Tibial artery (tissue), 4 donors: ENCODE measurements at places on chromosomes 1 and 21.

DNA sequence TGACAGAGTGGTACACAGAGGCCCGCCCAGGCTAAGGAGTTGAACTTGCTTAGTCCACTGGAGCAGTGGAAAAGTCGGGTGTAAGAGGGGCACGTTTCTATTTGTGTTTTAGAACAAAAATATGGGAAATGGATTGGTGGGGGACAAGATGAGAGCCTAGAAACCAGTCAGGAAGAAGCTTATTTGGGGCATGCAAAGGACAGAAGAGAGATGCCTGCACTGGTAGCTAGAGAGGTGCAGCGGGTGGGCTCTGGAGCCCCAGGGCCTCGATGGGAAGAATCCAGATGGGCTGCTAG lies 1.2 kb upstream of the LIN9 start:
- no peak for DNase-seq

GRCh38 chr1:163664671-163665335 lies 343.0 kb downstream of the NUF2 start:
- DNase-seq, result no peak

DNA sequence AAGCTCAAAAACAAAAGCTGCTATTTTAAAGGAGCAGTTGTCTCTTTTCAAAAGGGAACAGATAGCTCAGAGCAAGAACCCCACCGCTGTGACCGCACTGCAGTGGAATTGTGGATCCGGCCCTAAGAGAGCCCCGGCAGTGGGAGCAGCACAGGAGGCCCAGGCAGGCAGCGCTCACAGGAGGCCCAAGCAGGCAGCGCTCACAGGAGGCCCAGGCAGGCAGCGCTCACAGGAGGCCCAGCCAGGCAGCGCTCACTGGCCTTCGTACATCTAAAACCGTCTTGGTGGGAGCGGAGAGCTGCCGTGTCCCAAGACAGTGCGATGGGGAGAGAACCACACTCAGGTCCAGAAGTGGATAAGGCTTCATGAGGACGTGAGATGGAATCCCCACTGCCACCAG lies 4.0 kb downstream of the TFF3 start:
- DNase-seq, result no peak

GRCh38 chr1:162310337-162310736 lies 66.3 kb downstream of the SPATA46 start:
- no peak for DNase-seq

- no peak for DNase-seq
These were observed 3.9 kb upstream of the AIRE start for GRCh38 chr21:44281801-44282200.

- DNase-seq, result no peak
These were observed 69.2 kb upstream of the KIF26B start for GRCh38 chr1:245085508-245086095.

- peak; percentile 58 for DNase-seq
These were observed 16.4 kb downstream of the HYI start for GRCh38 chr1:43437031-43437973.

DNA sequence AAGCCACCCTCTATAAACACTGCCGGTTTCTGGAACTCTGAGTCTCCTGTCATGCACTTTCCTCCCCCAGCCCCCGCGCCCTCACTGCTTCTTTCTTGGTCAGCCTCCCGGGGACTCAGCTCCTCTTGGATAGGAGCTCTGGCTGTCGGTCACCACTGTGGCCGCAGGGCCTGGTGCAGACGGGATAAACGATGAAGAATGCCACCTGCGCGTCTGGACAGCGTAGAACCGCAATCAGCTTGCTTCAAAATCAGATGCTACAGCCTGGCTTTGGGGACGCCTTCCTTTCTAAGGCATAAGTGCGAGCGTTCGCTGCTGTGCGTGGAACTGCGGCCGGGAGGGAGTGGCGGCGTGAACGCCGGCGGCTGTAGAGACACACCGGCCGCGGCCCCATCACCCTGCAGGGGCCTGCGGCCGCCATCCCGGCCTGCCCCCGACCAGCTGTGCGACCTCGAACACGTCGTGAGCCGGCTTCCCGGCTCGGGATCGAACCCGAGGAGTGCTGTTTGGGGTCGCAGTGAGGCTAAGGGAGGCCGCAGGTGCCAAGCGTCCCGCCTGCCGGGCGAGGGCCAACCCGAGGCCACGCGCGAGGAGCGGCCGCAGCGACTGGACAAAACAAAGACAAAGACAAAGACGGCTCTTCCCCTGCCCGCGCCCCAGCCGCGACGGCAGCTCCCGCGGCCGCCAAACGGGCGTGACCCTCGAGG lies 688 bp downstream of the PTTG1IP start:
- DNase-seq, result peak; percentile 77

DNA sequence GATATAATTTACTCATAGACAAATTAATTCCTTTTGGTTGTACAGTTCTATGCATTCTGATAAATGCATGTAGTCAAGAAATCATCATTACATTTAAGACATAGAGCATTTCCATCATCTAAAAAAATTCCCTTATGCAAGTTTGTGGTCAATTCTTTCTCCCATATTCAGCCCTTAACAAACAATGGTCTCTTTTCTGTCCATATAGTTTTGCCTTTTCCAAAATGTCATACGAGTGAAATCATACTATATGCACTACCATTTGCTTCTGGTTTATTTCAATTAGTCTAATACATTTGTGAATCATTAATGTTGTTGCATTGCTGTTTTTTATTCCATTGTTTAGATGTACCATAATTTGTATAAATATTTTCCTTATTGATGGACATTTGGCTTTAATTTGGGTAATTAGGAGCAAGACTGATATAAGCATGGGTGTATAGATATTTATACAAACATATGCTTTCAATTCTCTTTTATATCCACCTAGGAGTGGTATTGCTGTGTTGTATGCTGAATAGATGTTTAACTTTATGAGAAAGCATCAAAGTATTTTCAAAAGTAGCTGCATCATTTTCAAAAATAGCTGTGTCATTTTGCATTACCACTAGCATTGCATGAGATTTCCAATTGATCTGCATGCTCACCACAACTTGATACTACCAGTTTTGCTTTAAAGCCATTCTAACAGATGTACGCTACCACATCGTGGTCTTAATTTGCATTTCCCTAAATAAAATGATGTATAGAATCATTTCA lies 397.0 kb upstream of the ADAMTS5 start:
- DNase-seq, result no peak

GRCh38 chr1:119784191-119784781 lies 15.6 kb upstream of the HMGCS2 start:
- DNase-seq, result peak; percentile 86

GRCh38 chr21:42492201-42492600 lies 3.8 kb downstream of the RSPH1 start:
- no peak for DNase-seq

DNA sequence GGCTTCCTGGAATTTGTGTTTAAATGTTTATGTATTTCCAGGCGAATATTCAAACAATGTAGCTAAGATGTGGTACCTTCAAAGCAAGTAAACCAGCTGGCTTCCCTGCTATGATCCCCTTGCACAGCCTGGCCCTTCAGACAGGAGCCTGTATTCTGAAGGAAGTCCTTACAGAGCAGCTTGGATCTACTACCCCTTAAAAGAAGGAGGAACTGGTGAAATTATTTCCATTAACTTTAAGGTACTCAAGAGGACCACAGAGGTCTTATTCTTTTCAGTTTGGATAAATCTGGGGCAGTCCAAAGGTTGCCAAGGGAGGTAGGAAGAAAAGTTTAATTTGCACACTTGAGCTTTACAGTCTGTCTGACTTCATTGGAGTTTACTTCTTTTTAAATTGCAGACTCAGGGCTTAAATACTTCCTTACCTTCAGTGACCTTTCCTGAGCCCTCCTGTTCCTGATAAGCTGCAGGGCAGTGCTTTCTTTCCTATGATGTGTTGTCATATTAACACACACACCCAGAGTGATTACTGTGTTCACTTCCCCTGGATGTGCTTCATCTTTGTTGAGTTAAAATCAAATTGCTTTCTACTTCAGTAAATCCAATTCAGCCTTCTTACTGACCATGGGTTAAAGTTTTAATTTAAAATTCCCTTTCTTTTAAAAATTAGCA lies 40.5 kb downstream of the DISC1 start:
- DNase-seq, result no peak

DNA sequence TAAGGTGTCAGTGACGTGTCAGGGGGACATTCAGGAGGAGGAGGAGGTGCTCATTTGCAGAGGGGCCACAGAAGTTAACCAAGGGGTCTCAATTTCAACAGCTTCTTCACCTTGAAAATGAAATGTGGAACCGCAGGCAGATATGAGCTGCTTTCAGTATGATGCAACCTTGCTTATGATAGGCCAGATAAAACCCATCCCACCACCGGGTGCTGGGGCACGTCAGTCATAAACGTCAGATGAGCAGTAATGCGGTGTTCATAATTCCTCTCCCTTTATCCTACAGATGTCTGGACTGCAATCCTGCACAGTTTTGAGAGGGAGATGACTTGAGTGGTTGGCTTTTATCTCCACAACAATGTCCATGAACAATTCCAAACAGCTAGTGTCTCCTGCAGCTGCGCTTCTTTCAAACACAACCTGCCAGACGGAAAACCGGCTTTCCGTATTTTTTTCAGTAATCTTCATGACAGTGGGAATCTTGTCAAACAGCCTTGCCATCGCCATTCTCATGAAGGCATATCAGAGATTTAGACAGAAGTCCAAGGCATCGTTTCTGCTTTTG lies 1.7 kb downstream of the PTGFR start:
- peak; percentile 65 for DNase-seq

GRCh38 chr1:108200687-108201051 lies 526 bp upstream of the SLC25A24 start:
- DNase-seq, result peak; percentile 47

GRCh38 chr1:87915771-87916170 lies 587.1 kb downstream of the LMO4 start:
- DNase-seq, result no peak

DNA sequence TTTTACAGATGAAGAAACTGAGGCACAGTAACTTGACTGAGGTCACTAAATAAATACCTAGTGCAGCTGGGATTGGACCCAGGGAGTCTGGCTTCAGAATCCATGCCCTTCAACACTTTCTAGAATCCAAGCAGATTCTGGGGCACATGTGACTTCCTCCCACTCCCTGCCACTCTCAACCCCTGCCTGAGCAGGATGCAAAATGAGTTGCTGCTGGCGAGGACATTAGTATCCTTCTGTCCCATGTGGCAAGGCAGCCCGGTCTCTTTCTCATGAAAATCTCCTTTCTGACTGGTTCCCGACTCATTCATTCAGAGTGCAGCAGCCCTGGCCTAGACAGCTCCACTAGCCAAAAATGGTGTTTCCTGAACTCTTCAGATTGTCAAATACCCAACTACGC lies 28.4 kb downstream of the TNNT2 start:
- no peak for DNase-seq

DNA sequence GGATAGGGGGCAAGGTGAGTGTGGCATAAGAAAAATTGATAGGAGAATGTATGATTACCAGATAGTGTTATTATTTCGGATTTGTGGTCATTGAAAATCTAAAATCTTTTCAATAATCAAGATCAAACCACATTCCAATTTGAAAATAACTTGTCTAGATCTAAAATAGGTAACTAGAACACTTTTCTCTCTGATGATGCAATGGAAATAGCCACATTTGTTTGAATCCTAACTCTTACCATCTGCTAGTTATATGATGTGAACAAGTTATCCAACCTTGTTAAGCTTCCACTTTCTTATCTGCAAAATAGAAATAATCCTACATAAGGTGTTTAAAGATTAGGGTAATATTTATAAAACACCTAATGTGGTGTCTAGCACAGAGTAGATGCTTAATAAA lies 3.8 kb downstream of the BTF3L4 start:
- DNase-seq, result no peak

GRCh38 chr1:236870721-236871120 lies 75.6 kb downstream of the MTR start:
- no peak for DNase-seq

DNA sequence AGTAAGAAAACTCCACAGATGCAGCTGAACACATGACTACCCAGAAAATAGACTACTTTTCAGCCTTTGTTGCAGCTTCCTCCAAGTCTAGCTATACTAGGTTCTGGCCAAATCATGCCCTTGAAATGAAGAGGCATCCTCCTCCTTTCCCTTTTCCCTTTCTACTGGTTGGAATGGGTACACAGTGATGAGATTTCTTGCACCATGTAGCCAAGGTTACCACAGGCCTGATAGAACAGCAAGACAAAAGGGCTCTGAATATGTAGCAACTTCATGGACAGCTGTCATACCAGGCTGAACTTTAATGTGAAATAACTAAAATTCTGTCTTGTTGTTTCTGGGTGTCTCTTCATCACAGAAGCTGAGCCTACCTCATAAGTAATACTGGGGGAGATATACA lies 146.5 kb downstream of the PDE4B start:
- DNase-seq, result no peak

DNA sequence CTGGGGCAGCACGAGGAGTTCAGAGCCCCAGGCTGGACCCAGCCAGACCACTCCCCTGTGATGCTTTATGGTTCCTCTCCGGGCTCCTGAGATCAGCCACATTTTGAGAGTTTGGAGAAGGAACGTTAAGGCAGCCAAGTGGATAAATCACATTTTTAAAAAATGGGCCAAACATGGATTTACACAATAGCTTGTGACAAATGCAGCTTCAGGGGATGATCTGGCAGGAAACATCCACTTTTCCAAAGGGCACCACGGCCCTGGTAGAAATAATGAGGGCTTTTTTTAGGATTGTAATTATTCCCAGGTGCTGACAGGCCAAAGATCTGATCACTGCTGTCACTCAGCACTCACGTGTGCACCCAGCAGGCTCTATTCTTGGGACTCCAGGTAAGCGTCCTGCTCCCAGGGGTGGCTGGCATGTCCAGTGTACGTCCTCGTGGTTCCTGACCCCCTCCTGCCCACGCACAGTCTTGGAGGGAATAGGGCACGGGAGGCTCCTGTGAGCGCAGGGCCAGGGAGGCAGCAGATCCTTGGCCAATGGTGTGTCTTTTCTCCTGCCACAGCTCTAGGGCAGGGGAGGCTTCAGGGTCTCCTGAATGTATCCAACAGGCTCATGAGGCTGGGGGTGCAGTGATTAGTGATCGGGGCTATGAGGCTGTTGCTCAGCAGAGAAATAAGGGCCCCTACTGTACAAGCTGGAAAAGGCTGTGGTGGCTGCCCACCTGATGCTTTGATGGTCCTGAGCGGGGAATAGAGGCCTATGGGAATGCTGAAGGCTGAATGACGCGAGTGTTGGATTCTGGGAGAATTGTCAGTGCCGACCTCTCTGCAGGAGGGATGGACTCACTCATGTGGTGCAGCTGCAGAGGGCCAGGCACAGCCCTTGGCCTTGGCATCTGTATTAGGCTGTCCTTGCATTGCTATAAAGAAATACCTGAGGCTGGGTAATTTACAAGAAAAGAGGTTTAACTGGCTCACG lies 415.7 kb downstream of the PTPRU start:
- no peak for DNase-seq

DNA sequence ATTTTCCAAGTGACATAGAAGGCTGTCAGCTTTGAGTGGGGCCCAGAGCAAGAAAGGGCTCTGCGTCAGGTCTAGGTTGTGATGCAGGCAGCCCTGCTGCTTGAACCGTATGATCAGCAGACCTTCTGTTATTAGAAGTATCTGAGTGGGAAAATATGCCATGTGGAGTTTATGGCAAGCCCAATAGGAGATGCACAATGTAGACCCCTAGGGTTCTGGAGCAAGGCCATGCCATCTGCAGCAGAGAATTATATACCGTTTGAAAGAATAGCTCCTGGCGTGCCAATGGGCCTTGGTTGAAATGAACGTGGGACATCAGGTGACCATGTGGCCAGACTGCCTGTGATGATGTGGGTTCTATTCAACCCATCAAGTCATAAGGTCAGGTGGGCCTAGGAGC lies 44.1 kb upstream of the ZBTB18 start:
- DNase-seq, result no peak

GRCh38 chr1:180586671-180587155 lies 27.9 kb downstream of the OVAAL start:
- DNase-seq, result no peak
